ENCODE measurements at places on chromosomes 2 and 18. TPM values are rescaled to one million over a fixed set of nuclear protein-coding genes. Genes with fewer than 3 reads are reported as not detected.

VRK2 gene
- total RNA-seq = 29.7 TPM

RFX8 gene
- 0.68 TPM for total RNA-seq

FAM228B gene
- 35.9 TPM for total RNA-seq

DNA sequence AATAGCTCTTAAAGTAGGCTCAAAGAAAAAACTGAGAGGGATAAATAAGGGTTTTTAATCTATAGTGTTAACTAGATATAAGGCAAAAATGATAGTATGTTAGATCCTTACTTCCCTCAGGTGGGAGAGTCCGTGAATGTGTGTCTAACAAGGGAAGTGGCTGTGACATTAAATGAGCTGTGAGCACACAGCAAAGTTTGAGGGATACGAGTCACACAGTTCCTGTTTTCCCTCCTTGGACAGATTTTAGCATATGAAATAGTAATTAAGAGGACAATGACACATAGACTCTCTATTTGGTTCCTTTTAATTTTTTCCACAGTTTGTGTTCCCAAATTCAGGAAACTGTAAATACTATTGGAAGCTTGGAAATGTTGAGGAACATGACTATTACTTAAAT lies 148.4 kb upstream of the CAVIN2 start:
- no peak for DNase-seq

DNA sequence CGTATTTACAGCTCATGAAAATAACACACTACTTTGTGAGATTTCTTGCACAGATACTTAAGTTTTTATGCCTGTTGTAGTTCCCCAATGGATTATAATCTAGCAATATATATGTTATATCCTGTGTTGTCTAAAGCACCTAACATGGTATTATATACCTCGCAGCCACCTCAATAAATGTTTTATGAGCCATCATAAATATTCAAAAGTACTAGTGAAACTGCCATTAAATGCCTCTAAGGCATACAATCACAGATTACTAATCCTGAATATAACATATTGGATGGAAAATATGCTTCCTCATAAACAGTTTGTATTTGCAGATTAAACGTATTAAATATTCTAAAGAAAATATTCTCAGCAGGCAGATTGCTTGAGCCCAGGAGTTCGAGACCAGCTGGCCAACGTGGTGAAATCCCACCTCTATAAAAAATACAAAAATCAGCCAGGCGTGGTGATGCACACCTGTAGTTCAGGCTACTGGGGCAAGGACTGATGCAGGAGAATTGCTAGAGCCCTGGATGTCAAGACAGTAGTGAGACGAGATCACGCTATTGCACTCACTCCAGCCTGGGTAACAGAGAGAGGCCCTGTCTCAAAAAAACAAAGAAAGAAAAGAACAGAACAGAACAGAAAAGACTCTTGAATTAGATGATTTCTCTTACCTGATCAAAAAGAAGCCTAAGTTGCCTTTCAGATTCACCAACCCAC lies 64.1 kb downstream of the ATAD2B start:
- DNase-seq = no peak

DNA sequence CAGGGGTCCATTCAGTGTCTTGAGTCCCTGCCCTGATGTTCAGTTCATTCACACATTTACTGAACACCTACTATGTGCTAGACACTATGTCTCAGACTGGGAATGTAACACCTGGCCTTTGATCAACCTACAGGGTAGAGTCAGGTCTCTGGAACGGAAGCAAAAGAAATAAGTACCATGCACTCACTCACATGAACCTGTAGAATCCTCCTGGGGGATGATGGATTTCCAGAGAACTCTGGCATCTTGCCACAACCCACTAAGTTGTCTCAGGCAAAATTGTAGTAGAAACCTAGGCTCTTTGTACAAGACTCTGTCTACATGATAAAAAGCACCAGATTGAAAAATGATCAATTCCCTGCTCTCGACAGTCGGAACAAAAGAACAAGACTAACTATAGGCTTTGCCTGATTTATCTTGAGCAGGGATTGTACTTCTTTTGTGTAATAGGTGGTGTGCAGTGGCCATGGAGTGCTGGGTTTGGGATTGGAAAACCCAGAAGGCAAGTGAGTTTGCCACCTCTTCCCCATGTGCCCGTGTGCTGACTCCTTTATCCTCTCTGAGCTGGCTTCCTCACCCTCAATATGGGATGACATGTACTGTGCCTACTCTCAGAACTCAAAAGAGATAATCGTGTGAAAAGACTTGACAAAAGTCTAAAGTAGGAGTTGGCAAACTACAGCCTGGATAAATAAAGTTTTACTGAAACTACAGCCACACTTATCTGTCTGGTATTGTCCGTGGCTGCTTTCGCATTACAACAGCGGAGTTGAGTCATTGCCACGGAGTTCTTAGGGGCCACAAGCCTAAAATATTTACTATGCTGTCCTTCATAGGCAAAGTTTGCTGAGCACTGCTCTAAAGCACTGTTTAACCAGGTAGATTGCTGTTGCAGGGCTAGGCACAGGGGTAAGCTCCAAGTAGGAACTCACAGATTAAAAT lies 4.4 kb downstream of the CAPN14 start:
- DNase-seq = no peak

GRCh38 chr2:112166806-112167499 lies 28.8 kb downstream of the FBLN7 start:
- DNase-seq = peak; percentile 49

GRCh38 chr18:68713796-68714195 lies 1.1 kb downstream of the TMX3 start:
- no peak for DNase-seq

- DNase-seq = no peak
Measured at GRCh38 chr2:240168546-240169361, 28.3 kb upstream of the OTOS start.

- no peak for DNase-seq
Measured at GRCh38 chr18:37207343-37207742, 358.3 kb downstream of the CELF4 start.
